Omental fat pad (tissue), 4 donors: ENCODE measurements at places on chromosomes 4 and X.

DNA sequence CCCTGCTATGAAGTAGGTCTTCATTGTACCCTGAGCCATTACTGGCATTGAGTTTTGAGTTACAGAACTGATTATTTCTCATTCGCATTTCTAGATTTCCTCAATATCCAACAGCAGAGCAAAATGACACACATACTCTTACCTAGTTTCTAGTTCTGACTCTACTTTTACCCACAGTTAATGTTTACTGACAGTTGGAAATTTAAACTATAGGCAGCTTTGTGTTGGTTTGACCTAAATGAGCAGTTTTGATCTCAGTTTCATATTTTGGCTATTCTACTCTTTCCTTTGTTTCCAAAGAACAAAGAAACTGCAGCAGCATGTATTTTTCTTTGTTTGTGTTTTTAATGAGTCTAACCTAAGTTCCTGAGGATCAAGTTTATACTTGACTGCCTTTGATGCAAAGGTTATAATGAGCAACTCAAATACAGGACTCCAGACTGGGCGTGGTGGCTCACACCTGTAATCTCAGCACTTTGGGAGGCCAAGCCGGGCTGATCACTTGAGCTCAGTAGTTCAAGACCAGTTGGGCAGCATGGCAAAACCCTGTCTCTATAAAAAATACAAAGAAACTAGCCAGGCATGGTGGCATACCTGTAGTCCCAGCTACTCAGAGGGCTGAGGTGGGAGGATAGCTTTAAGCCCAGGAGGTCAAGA lies 30.4 kb downstream of the TXK start:
- DNase-seq: no peak

DNA sequence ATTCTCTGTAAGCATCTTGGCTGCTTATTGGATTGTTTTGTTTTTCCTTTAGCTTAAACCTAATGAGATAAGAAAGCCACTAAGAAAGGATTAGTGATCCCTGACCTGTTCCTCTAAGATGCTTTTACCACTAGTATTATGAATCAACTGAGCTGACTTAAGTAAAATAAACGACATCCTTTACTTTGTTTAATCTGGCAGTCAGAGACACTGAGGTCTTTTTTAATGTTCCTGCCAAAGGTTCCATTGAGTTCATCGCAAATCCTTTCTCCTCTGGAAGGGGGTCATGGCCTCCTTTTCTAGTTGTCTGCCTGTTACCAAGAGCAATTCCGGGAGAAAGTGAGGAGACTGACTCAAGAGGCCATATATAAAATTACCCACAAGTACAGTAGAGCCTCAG lies 1038.3 kb upstream of the SLIT2 start:
- DNase-seq: no peak

GRCh38 chr4:164212134-164212533 lies 541.8 kb upstream of the SMIM31 start:
- no peak for DNase-seq

DNA sequence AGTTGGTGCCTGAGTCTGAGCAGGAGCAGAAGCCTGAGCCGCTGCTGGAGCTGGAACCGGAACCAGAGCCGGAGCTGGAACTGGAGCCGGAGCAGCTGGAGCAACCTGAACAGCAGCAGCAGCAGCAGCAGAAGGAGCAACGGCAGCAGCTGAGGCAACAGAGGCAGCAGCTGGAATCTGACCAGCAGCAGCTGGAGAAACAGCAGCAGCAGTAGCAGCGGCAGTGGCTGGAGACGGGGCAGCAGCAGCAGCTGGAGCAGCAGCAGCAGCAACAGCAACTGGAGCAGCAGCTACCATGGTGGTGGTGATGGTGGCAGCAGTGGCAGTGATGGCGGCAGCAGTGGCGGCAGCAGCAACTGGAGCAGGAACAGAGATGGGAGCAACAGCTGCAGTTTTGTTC lies 61.5 kb downstream of the AMOT start:
- no peak for DNase-seq

- DNase-seq: no peak
Observed at GRCh38 chrX:153903991-153904957, at the start of gene AVPR2. Gene AVPR2 (plus strand): TSS chrX:153904673. CDS start chrX:153905146, 473 bp downstream.
